Stimulated activated CD4-positive, alpha-beta T cell treated with anti-CD3 and anti-CD28 coated beads, Interleukin-15, amount 100 ng/mL, for 24 hours (primary cell): ENCODE measurements at places on chromosomes 13 and 19.

- no peak for DNase-seq
Measured at GRCh38 chr13:62194371-62194770, 778.7 kb upstream of the PCDH20 start.

DNA sequence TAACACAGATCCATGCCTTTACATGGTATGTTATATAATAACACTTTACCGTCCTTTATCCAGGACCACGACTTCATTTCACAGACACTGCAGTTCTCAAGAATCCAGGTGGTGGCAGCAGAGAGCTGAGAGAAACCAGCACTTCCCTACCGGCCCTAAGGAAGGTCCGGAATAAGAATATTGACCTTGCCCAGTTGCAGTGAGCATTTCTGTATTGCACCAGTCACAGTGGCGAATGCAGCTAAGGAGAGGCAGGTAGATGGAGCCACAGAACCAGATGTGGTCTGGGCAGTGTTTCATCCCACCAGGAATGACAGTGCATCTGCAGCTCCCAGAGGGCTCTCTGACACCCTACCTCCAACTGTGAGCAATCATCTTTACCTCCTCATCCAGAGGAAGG lies 44.6 kb downstream of the ZNF787 start:
- DNase-seq = peak; percentile 56

GRCh38 chr13:91046715-91047327 lies 300.7 kb upstream of the MIR17HG start:
- DNase-seq = no peak

- no peak for DNase-seq
Measured at GRCh38 chr19:49925486-49925885, 3.5 kb upstream of the ATF5 start.

GRCh38 chr19:11513946-11514345 lies 8.3 kb upstream of the ZNF653 start:
- no peak for DNase-seq
